ENCODE measurements at places on chromosomes 16 and 17. TPM values are rescaled to one million over a fixed set of nuclear protein-coding genes. Genes with fewer than 3 reads are reported as not detected.

The CD300E gene
- polyA plus RNA-seq = 0.04 TPM

The KRTAP4-5 gene
- not detected for polyA plus RNA-seq

The ZG16 gene
- not detected for polyA plus RNA-seq

The CRYM gene
- polyA plus RNA-seq = not detected

The CHMP6 gene
- polyA plus RNA-seq = 25.2 TPM

The OSGIN1 gene
- 0.59 TPM for polyA plus RNA-seq

The KRT12 gene
- 0.08 TPM for polyA plus RNA-seq

The MFAP4 gene
- 248 TPM for polyA plus RNA-seq

The CDH3 gene
- polyA plus RNA-seq = 0.57 TPM
